ENCODE measurements at places on chromosomes 7 and 10.

- DNase-seq = no peak
These were observed 263.3 kb upstream of the KLF6 start for GRCh38 chr10:4048236-4048864.

DNA sequence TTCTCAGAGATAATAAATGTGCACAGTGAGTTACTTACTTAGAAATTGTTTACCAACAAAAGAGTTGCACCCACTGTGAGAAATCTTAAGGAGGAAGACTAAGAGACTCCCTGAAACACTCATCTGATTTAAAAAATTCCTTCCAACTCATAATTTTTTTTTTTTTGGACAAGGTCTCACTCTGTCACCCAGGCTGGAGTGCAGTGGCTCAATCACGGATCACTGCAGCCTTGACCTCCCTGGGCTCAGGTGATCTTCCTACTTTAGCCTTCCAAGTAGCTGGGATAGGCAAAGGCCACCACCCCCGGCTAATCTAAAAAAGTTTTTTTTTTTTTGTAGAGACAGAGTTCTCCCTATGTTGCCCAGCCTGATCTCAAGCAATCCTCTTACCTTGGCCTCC is 36.0 kb downstream of the MALSU1 start:
- DNase-seq = no peak

DNA sequence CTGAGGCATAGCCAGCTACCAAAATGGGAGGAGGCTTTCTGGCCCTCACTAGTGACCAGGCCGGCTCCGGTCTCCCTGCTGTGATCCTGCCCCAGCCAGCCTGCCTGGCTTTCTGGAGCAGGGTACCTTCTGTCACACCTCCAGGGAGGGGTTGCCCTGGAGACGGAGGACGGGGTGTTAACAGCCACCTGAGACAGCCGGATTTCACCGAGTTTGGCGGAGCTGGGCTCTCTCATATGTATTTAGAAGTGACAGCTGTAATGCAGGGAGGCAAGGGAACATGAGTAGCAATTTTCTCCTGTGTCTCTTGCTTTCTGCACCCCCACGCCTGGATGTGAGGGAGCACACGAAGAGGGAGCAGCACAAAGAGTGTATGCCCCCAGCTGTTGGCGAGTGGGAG is 473.3 kb downstream of the PLXNA4 start:
- no peak for DNase-seq

DNA sequence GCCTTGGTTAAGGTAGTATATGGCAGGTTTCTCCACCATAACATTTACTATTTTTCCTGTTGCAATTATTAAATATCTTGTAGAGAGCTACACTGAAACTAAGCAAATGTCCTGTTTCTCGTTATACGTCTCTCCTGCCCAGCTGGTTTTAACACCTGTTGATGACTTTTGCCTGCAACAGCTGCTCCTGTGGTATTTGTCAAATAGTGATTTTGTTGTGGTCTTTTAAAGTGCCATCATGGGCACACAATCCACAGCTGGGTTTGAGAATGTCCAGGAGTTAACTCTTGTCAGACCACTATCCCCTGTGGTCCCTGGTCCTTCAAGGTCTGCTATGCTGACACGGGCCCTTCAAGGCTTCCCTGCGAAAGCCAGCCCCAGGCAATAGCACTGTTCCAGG is 24.9 kb upstream of the SEC61G start:
- DNase-seq = no peak

GRCh38 chr7:116621649-116622048 is 50.3 kb upstream of the MET start:
- DNase-seq = no peak

GRCh38 chr7:31815796-31816195 is 128.8 kb downstream of the PPP1R17 start:
- no peak for DNase-seq

DNA sequence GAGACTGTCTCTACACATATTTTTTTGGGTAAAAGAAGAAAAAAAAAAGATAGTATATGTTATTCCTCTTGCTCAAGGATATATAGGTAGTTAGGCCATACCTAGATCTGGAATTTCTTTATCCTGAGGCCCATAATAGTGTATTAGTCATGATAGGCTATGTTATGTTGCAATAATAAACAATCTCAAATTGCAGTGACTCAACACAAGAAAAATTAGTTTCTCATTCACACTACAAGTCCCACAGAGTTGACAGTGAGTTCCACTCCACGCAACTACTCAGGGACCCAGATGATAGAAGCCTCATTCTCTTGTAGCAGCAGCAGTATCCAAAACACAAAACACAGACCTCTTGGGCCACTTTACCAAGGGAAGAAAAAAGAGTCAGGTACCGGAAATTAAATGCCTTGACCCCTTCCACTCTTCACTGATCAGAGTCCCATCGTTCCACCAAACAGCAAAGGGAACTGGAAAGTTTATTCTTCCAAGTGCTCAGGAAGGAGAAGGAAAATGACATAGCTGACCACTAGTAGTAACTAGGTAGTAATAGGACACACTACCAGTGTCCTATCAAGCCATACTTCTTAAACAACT is 7.4 kb upstream of the C10orf67 start:
- no peak for DNase-seq

GRCh38 chr7:78747592-78747991 is 705.9 kb downstream of the MAGI2 start:
- DNase-seq = no peak

- no peak for DNase-seq
These were observed 128.2 kb downstream of the SEMA3E start for GRCh38 chr7:83520726-83521125.

All from testis (tissue), 5 donors.